ENCODE measurements at places on chromosomes 2 and 18.

- no peak for DNase-seq
Measured at GRCh38 chr2:67256892-67257291, 140.2 kb upstream of the ETAA1 start.

DNA sequence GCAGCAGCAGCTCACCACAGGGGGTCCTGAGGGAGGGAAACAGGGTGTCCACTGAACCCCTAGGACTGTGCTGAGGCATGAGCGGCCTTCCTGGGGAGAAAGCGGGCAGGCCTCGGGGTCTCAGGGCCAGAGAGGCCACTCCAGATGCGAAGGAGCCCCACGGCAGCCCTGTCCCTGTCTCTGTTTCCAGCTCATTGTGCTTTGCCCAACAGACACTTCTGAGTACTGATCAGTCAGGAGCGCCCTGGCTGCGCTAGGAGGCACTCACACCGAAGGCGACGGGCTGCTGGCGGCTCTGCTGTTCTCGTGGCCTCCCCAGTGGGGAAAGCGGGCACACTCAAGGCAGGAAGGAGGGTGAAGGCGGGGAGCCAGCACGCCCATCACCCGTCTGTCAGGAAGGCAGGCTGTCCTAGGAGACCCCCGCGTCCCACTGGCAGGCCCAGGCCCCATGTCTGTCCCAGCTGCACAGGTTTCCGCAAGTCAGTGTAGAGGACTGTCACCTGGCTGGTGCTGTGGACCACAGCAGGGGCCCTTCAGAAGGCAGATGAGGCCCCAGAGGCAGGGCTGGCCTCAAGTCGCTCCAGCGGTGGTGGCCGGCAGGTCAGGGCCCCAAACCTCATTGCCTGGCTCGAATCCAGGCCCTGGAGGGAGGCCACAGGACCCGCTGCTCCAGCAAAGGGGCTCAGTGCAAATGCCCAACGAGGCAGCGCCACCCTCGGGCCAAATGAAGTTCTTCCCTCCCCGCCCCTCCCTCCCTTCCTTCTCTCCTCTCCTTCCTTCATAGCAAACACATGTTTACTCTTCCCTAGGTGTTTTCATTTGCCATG is 6.8 kb downstream of the ESPNL start:
- DNase-seq = no peak

- DNase-seq = no peak
Measured at GRCh38 chr18:6610466-6610865, 119.0 kb upstream of the ARHGAP28 start.

DNA sequence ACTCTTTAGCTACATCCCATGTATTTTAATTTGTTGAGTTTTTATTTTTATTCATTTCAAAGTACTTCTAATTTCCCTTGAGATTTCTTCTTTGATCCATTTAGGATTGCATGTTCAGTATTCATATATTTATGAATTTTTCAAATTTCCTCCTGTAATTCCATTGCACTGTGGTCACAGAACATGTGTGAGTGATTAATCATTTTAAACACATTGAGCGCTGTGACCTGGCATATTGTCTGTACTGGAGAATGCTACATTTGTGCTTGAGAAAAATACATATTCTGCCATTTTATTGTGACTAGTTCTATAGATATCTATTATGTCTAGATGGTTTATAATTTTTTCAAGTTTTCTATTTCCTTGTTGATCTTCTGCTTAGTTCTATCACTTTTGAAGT is 353.7 kb downstream of the RAD51AP2 start:
- no peak for DNase-seq

DNA sequence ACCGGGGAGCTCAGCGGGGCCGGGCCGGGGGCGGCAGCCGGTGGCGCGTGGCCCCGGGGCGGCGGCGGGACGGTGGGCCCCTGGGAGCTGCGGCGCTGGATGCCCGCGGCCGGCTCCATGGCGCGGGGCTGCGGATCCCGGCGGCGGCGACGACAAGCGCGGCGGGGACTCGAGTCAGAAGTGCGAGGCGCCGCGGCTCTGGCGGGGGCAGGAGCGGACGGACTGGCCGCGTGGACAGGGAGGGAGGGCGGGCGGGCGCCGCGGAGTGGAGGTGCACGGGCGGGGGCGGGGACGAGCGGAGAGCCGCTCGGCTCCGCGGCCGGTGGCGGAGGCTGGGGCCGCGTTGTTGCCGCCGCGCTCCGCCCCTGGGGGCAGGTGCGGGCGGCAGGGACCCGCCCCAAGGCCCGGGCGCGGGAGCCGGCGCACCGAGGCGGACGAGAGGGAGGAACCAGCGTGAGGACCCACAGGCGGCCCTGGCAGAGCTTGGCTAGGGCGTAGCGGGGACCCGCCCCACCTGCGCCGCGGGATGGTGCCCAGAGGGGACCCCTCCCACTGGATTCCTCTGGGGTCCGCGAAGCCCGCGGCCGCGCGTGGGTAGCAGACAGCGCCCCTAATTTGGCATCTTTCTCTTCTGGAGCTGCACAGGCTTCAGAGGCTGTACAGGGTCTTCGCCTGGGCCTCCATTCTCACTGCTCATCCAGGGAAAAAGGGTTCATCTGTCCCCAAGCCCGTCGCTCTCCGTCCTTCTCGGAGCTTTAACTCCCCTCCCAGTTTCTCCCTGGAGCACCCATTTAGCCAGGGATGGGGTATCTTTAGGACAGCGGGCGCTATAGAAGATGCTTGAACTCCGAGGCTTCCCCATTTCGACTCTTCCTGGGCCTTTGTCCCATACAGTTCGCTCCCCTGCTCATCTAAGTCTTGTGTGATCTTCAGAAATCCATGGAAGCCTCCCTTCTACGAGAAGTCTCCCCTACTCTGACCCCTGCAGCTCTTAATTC is at the start of gene TMEM163:
Gene TMEM163 (minus strand): TSS at position 184 of the 998 bp plus-strand sequence.
- DNase-seq = no peak

- no peak for DNase-seq
Measured at GRCh38 chr2:10964052-10964790, 52.5 kb downstream of the KCNF1 start.

DNA sequence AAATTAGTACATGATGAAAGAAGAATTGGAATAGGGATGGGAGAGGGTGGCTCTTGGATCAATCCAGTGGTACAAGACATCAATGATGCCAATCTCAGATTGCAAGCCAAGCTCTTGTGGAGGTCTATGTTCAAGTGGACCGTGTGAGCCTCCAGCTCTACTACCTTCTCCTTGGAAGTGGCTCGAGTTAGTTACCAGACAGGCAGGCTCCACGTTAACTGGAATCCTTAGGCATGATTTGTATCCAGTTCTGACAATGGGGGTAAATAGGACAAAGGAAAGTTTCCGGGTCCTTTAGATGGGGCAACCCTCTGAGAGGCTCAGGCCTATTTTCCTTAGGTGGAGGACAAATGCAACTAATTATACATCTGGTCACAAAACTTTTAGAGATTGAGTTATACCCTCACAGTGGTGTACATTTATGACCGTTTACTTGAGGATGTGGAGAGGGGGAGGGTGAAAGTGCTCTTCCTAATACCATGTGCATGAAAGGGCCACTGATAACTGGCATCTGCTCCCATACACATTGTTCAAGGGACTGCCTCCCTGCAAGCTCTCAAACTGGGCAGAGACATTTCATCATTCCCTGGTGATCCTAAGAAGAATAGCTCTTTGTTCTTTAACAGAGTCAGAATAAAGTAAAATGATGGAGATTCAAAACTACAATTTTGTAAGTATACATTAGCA is 180.2 kb downstream of the SOCS6 start:
- DNase-seq = no peak

DNA sequence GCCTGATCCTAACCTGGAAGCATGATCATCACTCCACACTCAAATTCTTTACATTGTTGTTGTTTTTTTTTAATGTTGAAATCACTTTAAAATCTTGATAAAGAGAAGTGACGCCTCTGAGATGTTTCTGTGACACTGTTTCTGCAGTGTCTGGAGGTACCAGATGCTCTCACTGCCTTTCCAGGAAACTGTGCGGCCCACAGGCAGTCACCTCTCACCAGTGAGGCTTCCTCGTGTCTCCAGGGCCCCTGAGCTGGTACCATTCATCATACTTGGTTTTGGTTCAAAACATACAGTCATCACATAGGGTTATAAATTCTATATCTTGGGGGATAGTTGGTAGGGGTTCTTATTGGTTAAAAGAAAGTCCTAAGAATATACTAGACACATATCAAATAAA is 10.1 kb upstream of the ID2 start:
- no peak for DNase-seq

GRCh38 chr18:3914833-3915610 is 465.1 kb downstream of the TGIF1 start:
- DNase-seq = no peak

DNA sequence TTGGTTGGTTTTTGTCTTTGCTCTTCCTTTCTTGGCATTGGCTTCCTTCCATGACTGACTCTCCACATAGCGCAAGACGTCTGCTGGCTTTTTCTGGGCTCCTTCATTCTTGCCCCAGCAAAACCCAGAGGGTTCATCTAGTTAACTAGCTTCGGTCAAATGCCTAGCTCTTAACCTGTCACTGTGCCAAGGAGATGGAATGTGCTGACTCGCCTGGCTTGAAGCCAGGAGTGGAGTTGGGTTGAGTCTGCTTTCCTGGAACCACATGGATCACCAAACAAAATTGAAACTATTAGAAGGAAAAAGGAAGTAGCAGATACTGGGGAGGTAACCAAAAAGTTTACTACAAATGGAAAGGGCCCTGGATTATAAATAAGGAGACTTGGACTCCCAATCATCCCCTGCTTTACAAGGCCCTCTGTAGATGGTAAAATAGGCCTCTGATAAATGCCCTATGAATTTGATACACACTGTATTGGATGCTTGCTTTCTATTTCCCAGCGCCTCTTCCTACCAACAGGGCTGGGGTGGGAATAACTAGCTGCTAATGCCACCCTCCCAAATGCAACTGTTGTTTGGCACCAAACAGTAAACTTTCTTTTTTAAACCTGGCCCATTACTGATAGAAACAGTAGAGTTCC is 11.3 kb downstream of the MALT1 start:
- DNase-seq = peak; percentile 31

GRCh38 chr18:2515171-2515787 is 56.0 kb downstream of the METTL4 start:
- peak; percentile 86 for DNase-seq

- DNase-seq = no peak
Measured at GRCh38 chr2:171409436-171409971, 24.3 kb downstream of the METTL8 start.

DNA sequence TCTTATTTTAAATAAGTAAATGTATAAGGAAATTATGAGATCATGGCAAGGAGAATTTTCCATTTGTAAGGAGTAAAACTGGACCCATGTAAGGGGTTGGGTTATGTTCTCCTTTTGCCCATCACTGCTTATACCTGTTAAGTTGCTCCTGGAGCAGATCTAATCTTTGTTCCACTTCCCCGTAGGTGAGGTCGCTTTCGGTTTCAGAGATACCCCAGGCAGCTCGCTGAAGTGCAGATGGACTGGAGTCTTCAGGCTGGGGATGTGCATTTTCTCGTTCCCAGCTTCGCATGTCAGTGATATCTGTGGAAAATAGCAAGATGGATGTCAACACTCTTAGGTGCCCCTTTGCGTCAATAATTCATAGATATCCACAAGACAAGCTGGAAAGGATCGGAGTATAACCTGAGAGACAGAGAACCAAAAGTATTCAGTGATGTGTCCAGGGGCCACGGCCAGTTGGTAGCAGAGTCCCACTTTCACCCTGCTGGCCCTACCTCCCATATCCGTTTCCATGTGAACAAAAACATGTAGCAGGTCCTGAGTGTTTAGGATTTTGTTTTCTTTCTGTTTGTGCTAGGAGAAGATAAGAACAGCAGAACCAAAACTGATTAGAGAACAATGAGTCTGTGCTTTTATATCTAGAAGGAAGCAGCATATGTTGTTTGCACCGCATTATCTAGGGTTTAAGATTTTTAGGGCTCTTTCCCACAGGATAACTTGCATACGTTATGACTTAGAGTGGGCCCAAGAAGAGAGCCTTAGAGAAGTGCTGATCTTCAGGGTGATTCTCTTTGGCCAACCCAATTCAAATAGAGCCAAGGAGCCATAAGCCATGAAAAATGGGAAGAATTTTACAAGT is 36.0 kb downstream of the GCA start:
- DNase-seq = no peak

- no peak for DNase-seq
Measured at GRCh38 chr2:201383136-201383535, 26.0 kb upstream of the FLACC1 start.

DNA sequence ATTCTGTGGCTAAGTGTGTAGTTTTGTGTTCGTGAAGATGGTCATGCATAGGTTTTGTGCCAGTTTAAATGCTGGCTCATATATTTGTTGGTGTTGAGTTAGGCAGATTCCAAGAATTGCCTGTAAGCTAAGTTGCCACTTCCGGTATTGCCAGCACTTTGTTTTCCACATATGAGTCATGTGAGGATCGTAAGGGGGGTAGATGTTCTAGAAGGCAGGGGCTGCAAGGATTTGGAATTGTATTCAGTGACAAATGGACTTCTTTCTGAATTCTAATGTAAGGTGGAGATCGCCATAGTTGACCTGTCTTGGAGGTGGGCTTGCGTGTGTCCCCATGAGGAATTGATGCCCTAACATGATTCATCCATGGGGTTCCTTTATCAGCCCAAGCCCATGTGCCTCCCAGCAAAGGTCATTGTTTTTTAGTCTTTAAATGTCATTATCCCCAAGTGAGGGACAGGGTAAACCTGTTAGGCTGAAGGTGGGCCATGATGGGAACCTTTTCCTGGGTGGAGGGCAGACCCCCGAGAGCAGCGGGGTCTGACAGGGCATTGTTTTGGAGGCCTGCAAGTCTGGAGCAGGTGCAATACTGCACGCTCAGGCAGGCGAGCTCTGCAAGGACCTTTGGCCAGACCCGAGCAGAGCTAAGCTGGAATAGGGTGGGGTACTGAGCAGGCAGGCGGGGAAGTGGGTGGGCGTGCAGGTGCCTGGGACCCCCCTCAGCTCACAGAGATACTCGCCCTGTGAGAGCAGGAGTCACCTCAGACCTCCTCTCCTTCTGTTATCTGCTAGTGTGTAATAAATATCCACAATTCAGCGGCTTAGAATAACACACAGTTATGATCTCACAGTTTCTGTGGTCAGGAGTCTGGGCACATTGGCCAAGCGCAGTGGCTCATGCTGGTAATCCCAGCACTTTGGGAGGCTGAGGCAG is 77.4 kb downstream of the LRRFIP1 start:
- DNase-seq = no peak

- no peak for DNase-seq
Measured at GRCh38 chr2:186980787-186981550, 132.0 kb upstream of the ZSWIM2 start.

DNA sequence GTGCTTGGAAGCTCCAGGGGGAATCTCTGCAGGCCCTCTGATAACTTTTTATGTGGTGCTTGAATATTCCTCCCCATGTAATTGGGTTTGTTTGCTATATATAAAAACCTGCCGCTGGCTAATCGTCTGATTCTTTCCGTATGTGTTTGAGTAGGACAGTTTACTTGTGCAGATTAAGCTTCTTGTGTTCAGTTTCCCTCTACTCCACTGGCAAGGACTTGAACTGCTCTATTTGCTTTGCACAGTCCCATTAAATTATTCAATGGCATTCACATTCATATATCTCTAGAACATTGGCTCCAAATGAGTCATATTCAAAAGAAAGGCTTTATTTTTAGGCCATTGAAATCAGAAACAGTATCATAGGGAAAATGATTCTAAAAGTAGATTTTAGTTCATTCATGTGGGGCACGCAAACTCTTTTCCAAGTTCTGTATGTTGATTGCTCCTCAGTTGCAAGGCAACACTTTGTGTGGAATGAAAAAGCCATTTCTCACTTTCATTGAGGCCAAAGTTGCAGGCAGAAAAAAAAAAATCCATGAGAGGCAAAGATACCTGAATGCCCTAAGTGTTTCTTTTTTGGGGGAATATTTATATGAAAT is 1682.3 kb upstream of the PIK3C3 start:
- no peak for DNase-seq

- no peak for DNase-seq
Measured at GRCh38 chr2:24101992-24102391, 17.4 kb upstream of the TP53I3 start.

All from GM04503 (cell line).